ENCODE measurements at places on chromosomes 16 and 17.

- peak; percentile 84 for DNase-seq
Observed at GRCh38 chr17:72421128-72422092, 300.6 kb downstream of the SOX9 start.

- peak; percentile 25 for DNase-seq
Observed at GRCh38 chr16:9860876-9861275, 321.4 kb downstream of the GRIN2A start.

DNA sequence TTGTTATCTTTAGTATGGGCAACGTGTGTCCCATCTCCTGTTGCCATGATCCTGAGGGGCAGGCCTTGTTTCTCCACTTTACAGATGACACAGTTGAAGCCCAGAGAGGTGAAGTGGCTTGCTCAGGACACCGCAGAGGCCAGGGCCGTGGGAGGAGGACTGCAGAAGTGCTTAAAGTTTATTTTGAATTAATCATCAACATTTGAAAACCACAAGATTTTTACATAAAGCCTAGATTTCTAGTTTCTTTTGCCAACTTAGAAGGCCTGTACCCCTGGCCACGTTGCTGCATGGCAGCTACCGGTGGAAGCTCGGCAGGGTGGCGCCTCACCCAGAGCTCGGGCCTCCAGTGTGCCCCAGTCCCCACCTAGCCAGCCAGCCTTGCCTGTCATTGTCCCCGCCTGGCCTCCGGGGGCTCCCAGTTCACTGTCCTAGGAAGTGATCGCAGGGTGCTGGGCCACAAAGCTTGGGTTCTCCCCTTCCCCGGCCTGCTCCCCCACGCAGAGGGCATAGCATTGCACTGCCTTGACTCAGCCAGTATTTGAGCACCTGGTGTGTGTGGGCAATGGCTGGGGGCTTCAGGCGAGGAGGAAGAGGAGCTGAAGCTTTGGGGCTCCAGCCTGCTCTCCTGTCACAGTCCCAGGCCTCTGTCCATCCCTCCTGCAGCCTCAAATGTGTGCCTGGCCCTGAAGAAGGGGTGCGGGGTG, 14.8 kb upstream of the ADCY7 start:
- peak; percentile 96 for DNase-seq

- no peak for DNase-seq
Observed at GRCh38 chr17:82272495-82273326, 789 bp downstream of the CSNK1D start.

DNA sequence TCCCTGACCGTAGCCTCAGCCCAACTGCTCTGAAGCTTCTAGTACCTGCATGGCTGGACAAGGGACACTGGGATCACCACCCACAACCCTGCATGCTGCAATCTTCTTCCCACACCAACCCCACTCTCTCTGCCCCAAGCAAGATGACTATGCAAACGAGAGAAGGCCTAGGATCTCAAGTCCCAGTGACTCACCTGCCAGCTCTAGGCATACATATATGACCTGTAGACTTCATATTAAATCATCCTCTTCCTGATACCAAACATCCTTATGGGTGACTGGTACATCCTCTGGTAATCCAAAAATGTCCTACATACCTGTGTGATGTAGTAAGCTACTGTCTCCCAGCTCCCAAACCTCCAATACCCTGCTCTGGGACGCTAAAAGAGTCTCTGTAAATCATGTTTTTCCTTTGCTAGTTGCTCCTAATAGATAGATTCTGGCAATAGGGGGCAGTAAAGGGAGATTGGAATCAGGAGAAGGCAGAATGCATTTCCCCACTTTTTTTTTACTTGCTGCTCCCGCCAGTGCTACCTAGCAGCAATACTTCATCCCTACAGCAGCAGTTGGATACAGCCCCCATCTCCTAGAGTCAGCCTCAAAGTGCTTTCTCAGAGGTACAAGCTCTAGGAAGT, 43.4 kb upstream of the SOX9 start:
- no peak for DNase-seq
